ENCODE measurements at places on chromosomes 5 and 9.

DNA sequence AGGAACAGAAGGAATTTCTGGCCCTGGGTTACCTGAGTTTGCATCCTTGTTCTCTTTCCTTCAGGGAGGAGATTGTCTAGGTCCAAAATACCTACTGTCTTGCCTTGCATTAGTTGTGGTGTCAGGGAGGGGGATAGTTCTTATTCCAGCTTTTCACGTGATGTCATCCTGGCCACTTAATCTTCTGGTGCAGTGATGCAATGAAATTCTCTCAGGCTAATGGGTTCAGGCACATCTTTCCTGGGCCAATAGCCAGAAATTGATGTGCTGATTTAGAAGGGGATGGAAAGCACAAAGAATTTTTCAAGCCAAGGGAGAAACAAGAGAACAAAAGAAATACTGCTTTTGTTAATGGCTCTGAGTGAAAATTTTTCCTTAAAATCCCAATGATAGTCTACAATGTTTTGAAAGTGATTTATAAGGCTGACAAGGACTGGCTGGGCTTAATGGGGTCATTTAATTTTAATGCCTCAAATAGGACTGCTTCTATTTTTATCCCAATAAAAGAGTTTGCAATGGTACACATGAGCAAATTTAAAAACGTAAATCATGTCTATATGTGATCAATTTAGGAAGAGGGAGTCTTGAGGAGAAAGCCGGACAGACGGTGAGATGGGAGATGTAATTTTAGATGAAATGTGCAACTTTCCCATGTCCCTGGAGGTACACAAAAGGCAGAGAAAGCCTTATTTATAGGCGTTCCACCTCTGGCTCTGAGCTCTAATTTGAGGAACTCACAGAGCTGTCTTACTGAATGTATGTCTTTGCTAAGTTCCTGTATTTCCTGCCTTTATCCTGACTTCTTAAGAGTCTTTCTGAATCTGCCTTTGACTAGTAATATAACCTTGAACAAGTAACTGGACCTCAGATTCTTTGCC, 89.3 kb upstream of the SV2C start:
- H3K4me3 ChIP-seq: no peak overlapping the region
- DNase-seq: no peak
- H3K36me3 ChIP-seq: no peaks in the 10 kb centered on the region
- H3K27me3 ChIP-seq: peaks cover 1% of the 10 kb centered on the region
- H3K27ac ChIP-seq: no peak overlapping the region

GRCh38 chr5:1788200-1788599, 11.4 kb downstream of the MRPL36 start:
- no peak overlapping the region for H3K4me3 ChIP-seq
- no peak overlapping the region for H3K27ac ChIP-seq
- no peak for DNase-seq
- H3K4me1 ChIP-seq: peaks cover 49% of the 10 kb centered on the region
- H3K27me3 ChIP-seq: peaks cover 5% of the 10 kb centered on the region
- H3K36me3 ChIP-seq: peaks cover 5% of the 10 kb centered on the region

DNA sequence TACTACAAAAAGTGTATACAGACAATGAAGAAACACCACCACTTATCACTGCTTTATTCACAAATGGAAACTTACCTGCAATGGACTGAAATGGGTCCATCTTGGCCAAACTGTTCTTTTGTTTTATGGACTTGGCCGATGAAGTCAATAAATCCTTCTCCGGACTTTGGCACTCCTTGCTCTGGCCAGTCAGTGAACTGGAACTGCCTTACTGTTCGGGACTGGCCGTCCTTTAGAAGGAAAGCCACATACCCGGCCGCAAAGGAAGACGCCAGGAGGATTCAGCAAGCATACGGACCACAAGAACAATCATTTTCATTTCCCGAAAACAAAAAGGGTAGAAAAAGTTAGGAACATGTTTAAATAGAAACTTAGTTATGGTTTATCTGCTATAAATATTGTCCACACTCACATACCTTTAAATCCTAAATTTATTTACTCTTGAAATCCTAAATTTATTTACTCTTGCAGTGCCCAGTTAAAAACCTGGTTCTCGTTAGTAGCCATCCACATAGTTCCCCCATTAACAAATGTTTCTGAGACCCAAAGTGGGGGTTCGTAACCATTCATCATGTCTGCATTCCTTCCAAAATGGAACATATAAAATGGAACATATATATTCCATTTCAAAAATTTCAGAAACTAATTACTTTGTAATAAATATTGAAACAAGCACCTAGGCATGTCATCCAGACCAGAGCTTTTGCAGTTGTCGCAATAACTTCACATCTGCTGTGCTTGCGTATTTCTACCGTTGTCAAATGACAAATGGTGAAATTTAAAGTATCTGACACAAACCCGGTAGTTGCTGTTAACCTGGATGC, 532.1 kb upstream of the DMAC1 start:
- H3K4me1 ChIP-seq: no peaks in the 10 kb centered on the region
- H3K27ac ChIP-seq: no peak overlapping the region
- no peak overlapping the region for H3K4me3 ChIP-seq
- no peaks in the 10 kb centered on the region for H3K36me3 ChIP-seq
- no peak for DNase-seq

DNA sequence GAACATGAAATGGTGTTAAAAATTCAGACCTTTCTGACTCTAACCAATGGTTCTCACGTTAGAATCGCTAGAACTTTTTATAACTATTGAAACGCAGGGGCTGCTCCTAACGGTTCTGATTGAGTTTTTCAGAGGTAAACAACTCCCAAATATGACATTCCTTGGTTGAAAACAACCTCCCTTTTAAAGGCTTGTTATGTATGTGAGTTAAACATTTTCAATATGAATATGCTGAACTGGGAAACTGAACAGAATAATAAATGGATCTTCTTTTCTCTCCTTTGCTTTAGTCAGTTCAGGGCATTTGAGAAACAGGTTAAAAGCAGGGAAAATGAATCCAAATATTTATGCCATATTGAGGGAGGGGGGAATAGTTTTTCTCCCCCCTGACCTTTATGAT, 13.2 kb upstream of the DPYSL3 start:
- H3K27ac ChIP-seq: no peak overlapping the region
- no peaks in the 10 kb centered on the region for H3K27me3 ChIP-seq
- DNase-seq: no peak
- H3K4me1 ChIP-seq: no peaks in the 10 kb centered on the region

DNA sequence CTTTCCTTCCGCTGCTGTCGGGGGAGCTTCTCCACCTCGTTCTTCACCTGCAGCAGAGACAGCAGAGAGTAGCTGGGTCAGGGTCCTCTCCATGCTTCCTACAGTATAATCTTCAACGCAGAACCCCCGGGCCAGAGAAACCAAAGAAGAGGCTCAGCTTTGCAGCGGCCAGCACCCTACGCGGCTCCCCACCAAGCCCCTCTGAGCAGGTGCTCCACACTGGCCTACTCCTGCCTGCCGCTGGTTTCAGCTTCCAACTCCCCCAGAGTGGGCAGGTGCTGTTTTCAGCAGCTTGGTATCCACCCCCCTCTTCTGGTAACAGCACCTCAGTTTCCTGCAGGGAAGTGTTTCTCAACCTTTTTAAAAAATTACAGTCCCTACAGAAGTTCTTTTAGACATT, 58.3 kb upstream of the FBXW11 start:
- H3K36me3 ChIP-seq: peaks cover 88% of the 10 kb centered on the region
- DNase-seq: no peak
- no peak overlapping the region for H3K4me3 ChIP-seq

GRCh38 chr5:175701797-175702196, 43.9 kb downstream of the HRH2 start:
- no peak overlapping the region for H3K27ac ChIP-seq
- no peaks in the 10 kb centered on the region for H3K27me3 ChIP-seq
- no peak for DNase-seq
- no peak overlapping the region for H3K4me3 ChIP-seq
- peaks cover 7% of the 10 kb centered on the region for H3K4me1 ChIP-seq

DNA sequence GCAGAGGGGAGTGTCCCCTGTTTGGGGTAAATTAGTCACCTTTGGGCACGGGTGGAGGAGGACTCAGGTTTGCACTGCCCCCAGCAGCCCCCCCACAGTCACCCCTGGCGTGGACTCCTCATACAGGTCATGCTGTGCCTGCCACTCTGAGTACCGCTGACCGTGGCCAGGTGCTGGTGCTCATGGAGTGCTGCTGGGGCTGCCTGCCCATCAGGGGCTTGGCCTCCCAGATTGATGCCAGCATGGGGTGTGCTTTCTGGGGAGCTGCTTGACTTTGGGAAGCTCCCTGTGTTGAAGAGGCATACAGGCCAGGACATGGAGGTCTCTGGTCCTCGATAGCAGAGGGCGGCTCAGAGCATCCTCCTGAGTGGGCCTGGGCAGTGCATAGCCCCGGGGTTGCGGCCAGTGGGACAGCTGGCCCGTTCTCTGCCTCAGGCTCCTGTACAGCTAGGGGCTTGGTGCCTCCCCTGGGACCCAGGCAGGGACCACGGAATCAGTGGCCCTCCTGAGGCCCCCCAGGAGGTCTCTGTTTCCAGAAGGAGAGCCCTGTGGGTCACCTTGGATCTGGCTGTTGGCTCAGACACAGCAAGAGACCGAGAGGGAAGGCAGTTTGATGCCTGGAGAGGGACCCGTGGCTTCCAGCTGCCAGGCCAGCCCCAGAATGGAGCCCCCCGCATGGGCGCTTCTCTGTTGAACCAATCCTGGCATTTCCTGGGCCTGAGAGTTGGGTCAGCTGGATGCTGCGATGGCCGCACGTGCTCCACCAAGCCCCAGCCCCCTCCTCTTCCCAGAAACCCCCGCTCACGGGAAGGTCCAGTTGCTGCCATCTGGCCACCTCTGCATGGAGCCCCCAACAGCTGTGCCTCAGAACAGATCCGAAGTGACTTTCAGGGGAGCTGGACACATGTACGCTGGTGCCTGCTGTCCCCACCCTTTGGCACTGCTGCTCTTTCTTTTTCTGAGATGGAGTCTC, 6.1 kb upstream of the AJM1 start:
- H3K4me1 ChIP-seq: peaks cover 3% of the 10 kb centered on the region
- H3K27me3 ChIP-seq: no peaks in the 10 kb centered on the region
- no peak overlapping the region for H3K4me3 ChIP-seq
- no peak overlapping the region for H3K27ac ChIP-seq
